Regular cardiac myocyte (primary cell): ENCODE measurements at places on chromosomes 7 and 10. TPM values are rescaled to one million over a fixed set of nuclear protein-coding genes. Genes with fewer than 3 reads are reported as not detected.

HABP2 gene
- under 0.01 and 0.19 TPM in 2 replicates for total RNA-seq

PVRIG gene
- total RNA-seq = 0.19 TPM in 1 of 2 replicates, not detected in the other

CPN1 gene
- not detected in 2 replicates for total RNA-seq

LIPM gene
- not detected in 2 replicates for total RNA-seq

STK31 gene
- under 0.01 TPM in 2 replicates for total RNA-seq

CNTNAP2 gene
- not detected in 2 replicates for total RNA-seq

MAT1A gene
- not detected in 2 replicates for total RNA-seq

TUBB8 gene
- not detected in 2 replicates for total RNA-seq

EN2 gene
- not detected in 2 replicates for total RNA-seq

NUDT13 gene
- 1.2 and 1.4 TPM in 2 replicates for total RNA-seq

MKX gene
- not detected in 2 replicates for total RNA-seq

MRC1 gene
- total RNA-seq = 0.19 and 0.28 TPM in 2 replicates

SLK gene
- total RNA-seq = 52.1 and 56.0 TPM in 2 replicates

NUTM2A gene
- total RNA-seq = 0.28 and 0.58 TPM in 2 replicates

GPR158 gene
- 0.19 and 0.28 TPM in 2 replicates for total RNA-seq

PIK3AP1 gene
- 0.85 TPM in 1 of 2 replicates, not detected in the other for total RNA-seq

CLDN12 gene
- 34.1 and 62.6 TPM in 2 replicates for total RNA-seq

CPA2 gene
- total RNA-seq = not detected in 2 replicates

NXPH1 gene
- not detected in 2 replicates for total RNA-seq

TBX20 gene
- total RNA-seq = 9.0 and 11.5 TPM in 2 replicates

ARHGAP12 gene
- total RNA-seq = 31.8 and 61.2 TPM in 2 replicates

UBTD1 gene
- total RNA-seq = 16.9 and 31.4 TPM in 2 replicates

SUN3 gene
- not detected in 2 replicates for total RNA-seq

IKZF1 gene
- not detected in 2 replicates for total RNA-seq

ZCCHC24 gene
- 11.6 and 15.0 TPM in 2 replicates for total RNA-seq

LAMB4 gene
- under 0.01 and 0.19 TPM in 2 replicates for total RNA-seq

POMZP3 gene
- total RNA-seq = 0.56 and 5.2 TPM in 2 replicates

TAS2R5 gene
- total RNA-seq = 0.77 and 0.85 TPM in 2 replicates

PTF1A gene
- not detected in 2 replicates for total RNA-seq

NPY gene
- not detected in 2 replicates for total RNA-seq

TMEM130 gene
- 0.38 and 0.56 TPM in 2 replicates for total RNA-seq

GPER1 gene
- 2.7 and 3.1 TPM in 2 replicates for total RNA-seq

ZNF467 gene
- 0.56 and 0.77 TPM in 2 replicates for total RNA-seq

GLI3 gene
- total RNA-seq = 1.4 and 3.3 TPM in 2 replicates

PTTG1IP2 gene
- not detected in 2 replicates for total RNA-seq

ADAM8 gene
- total RNA-seq = 0.85 and 1.3 TPM in 2 replicates

CFAP69 gene
- total RNA-seq = 1.2 and 9.0 TPM in 2 replicates

CUBN gene
- 0.56 and 0.77 TPM in 2 replicates for total RNA-seq

ERVW-1 gene
- total RNA-seq = not detected in 2 replicates

AGMO gene
- total RNA-seq = 5.9 and 6.2 TPM in 2 replicates

ADAM12 gene
- total RNA-seq = 21.3 and 92.2 TPM in 2 replicates

BMPER gene
- total RNA-seq = 39.5 and 43.1 TPM in 2 replicates
